ENCODE measurements at places on chromosomes 2 and 18. TPM values are rescaled to one million over a fixed set of nuclear protein-coding genes. Genes with fewer than 3 reads are reported as not detected.

The CDKL4 gene
- 3.4 TPM for total RNA-seq

The SH3BP4 gene
- total RNA-seq, result 25.4 TPM

The APLF gene
- total RNA-seq, result 7.0 TPM

The CYP26B1 gene
- total RNA-seq, result 0.14 TPM

The INHA gene
- total RNA-seq, result 0.46 TPM

The IL1R1 gene
- 193 TPM for total RNA-seq

The GPR55 gene
- total RNA-seq, result not detected

The CDC42EP3 gene
- total RNA-seq, result 16.9 TPM

The COLEC12 gene
- total RNA-seq, result 79.5 TPM

The MC5R gene
- not detected for total RNA-seq

The PFN4 gene
- 0.28 TPM for total RNA-seq

The OBSL1 gene
- 37.8 TPM for total RNA-seq

The CDK15 gene
- total RNA-seq, result 6.6 TPM

The IL36RN gene
- 0.09 TPM for total RNA-seq

The TCF4 gene
- 63.3 TPM for total RNA-seq

The DSG1 gene
- total RNA-seq, result not detected

The TDRD15 gene
- total RNA-seq, result not detected

The SYT4 gene
- total RNA-seq, result not detected

The B3GNT7 gene
- total RNA-seq, result under 0.01 TPM

The ZAP70 gene
- not detected for total RNA-seq

The SLC9A2 gene
- total RNA-seq, result not detected

The POTEJ gene
- total RNA-seq, result not detected

The KIAA1328 gene
- total RNA-seq, result 3.1 TPM

The IL1RN gene
- 0.71 TPM for total RNA-seq

The FOXD4L1 gene
- total RNA-seq, result 0.09 TPM

The NTSR2 gene
- not detected for total RNA-seq

The DNMT3A gene
- total RNA-seq, result 13.5 TPM

The CRYGC gene
- not detected for total RNA-seq

The ANKRD44 gene
- total RNA-seq, result 6.0 TPM

The TOGARAM2 gene
- total RNA-seq, result 0.14 TPM

The PDE11A gene
- under 0.01 TPM for total RNA-seq

The C2orf66 gene
- total RNA-seq, result not detected

The MCM6 gene
- 8.2 TPM for total RNA-seq

The CFAP65 gene
- not detected for total RNA-seq

The KRCC1 gene
- 27.5 TPM for total RNA-seq

The VWC2L gene
- total RNA-seq, result not detected

The DHRS9 gene
- total RNA-seq, result 0.09 TPM

Data from smooth muscle cell of bladder (primary cell).